Activated CD8-positive, alpha-beta memory T cell treated with anti-CD3 and anti-CD28 coated beads for 24 hours (primary cell): ENCODE measurements at places on chromosomes 11 and 22.

DNA sequence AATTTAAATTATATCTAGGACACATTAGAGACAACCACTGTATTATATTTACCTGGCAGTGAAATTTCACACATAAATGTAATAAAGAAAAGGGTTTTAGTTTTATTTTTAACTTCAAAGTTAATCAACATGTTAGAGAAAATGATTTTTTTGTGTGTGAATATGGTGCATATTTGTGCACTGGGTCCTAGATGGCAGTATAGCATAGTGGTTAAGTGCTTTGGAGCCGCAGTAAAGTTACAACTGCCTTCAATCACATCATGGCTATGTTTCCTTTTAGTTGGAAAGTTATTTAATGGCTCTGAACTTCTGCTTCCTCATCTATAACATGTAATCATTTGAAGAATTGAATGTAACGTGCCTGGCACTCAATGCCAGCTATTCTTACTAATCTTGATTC is 108.9 kb upstream of the DDI1 start:
- DNase-seq, result no peak

- DNase-seq, result no peak
Measured at GRCh38 chr11:62796281-62796680, 4.5 kb upstream of the TMEM223 start.

DNA sequence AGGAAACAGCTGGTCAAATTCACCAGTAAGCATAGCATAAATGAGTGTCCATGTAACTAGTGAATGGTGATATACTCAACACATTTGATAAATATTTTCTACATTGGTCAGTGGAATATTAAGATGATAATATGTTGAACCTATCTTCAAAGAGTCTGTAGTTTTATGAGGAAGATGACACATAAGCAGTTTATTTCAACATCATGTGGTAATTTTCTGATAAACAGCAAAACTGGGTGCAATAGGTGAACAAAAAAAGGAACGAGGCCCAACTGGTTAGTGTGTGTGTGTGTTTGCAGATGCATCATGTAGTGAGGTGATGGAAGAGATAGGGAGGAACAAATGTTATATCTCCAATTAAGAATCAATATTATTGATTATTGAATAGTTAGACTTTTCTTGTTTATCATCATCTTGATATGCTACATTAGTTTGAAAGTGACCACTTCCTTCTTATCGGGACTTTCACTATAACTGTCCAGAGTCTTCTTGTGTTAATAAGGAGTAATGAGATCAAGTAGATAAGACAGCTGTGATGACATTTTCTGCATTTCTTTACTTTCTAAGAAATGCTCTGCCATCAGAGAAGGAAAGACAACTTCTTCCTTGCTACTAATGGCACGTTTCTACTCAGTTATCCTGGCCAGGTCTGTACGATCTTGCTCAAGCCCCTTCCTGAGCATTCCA is 270.7 kb downstream of the ETS1 start:
- DNase-seq, result no peak

DNA sequence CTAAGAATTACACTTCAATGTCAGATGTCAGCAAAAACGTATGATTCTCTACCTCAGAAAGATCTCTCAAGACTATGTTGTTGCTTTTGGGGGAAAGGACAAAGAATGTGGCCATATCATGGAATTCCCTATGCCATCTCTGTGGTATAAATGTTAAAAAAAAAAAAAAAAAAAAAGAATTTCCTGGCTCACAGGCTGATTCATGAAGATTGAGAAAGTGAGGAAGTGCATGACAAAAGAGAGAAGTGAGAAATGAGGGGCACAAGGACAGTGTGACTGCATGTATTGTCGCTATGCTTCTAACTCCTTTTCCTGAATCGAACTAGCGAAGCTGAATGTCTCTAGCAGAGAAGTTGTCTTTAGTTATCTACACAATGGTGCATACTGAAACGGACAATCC is 80.6 kb upstream of the CARD18 start:
- no peak for DNase-seq
